ENCODE measurements at places on chromosomes 16 and 17. TPM values are rescaled to one million over a fixed set of nuclear protein-coding genes. Genes with fewer than 3 reads are reported as not detected.

The OR4D1 gene
- not detected for total RNA-seq

The KIF19 gene
- total RNA-seq, result 1.3 TPM

The RPL27 gene
- 1,150 TPM for total RNA-seq

DNA sequence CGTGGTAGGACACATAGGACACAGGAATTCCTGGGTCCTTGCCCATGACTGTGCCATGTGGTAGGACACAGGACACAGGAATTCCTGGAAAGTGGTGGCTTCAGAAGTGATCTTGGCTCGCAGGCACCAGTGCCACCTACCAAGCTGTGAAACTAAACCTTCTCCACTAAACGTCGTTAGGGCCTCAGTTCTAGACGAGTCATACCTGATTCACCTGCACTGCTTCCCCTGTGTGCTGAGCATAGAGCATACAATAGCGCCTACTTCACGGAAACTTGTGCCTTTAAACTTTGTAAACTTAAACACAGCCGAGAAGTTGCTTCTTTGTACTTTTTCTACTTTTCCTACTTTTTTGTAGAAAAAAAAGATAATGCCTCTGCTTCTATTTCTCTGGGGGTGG is 4.8 kb downstream of the SOX8 start:
- H3K4me1 ChIP-seq, result peaks cover 6% of the 10 kb centered on the region
- H3K27me3 ChIP-seq, result peaks cover 18% of the 10 kb centered on the region
- DNase-seq, result no peak
- no peak overlapping the region for H3K4me3 ChIP-seq

The KRTAP16-1 gene
- not detected for total RNA-seq

DNA sequence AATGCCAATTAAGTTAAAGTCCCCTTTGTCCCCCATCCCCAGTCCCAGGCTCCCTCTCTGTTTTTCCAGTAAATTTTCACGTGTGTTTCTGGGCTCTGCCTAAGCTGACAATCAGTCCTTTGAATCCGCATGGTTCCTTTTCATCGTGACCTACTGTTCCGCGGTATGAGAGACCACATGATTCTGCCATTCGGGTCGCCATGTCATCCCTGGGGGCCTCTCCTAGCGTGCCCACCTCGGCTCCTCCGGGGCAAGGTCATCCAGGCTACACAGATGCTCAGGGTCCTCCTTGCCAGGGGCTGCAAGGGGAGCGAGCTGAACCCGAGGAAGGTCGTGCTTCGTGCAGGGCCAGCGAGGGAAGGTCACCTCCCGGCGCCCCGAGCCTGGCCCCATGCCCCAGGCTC is 157.6 kb downstream of the RAB11FIP4 start:
- no peaks in the 10 kb centered on the region for H3K36me3 ChIP-seq
- DNase-seq, result no peak
- no peaks in the 10 kb centered on the region for H3K27me3 ChIP-seq

- peak overlapping the region; percentile 91 for H3K27ac ChIP-seq
- peaks cover 4% of the 10 kb centered on the region for H3K4me1 ChIP-seq
- H3K27me3 ChIP-seq, result no peaks in the 10 kb centered on the region
- H3K4me3 ChIP-seq, result peak overlapping the region; percentile 73
These were observed 74.0 kb downstream of the CMC2 start for GRCh38 chr16:80932708-80933095.

DNA sequence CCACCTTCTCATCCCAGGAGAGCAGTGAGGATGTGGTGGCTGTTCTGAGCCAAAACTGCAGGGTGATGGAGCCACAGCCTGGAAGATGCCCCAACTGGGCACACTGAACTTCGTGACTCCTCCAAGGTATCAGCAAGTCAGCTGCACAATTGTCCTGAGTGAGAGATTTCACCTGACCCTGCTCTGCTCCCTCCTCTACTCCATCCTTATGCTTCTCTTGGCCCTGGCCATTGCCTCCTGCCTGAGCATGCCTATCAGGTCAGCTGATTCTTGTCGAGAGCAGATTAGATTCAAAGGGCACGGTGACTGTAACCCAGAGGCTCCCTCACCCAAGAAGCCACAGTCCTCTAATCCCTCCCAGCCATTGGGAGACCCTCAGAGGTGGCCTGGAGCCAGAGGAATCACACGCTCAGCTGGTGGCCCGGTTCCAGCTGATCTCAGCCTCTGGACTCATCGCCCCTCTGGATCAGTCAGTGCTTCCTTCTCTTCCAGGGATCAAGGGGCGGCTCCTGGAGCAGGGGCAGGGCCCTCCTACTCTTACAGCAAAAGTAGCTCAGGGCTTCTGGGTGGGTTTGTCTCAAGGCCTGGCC is 7.0 kb upstream of the CYB561 start:
- no peaks in the 10 kb centered on the region for H3K36me3 ChIP-seq
- H3K27me3 ChIP-seq, result no peaks in the 10 kb centered on the region
- no peak overlapping the region for H3K4me3 ChIP-seq
- no peak for DNase-seq
- peaks cover under 1% of the 10 kb centered on the region for H3K4me1 ChIP-seq

GRCh38 chr16:57687363-57687929 is 7.2 kb upstream of the DRC7 start:
- no peak overlapping the region for H3K4me3 ChIP-seq
- DNase-seq, result no peak
- no peaks in the 10 kb centered on the region for H3K27me3 ChIP-seq
- no peaks in the 10 kb centered on the region for H3K36me3 ChIP-seq
